ENCODE measurements at places on chromosomes 7 and 10.

- DNase-seq: no peak
Observed at GRCh38 chr7:28077616-28078015, 103.0 kb downstream of the JAZF1 start.

- DNase-seq: peak; percentile 19
Observed at GRCh38 chr7:2608921-2609411, 22.8 kb upstream of the TTYH3 start.

DNA sequence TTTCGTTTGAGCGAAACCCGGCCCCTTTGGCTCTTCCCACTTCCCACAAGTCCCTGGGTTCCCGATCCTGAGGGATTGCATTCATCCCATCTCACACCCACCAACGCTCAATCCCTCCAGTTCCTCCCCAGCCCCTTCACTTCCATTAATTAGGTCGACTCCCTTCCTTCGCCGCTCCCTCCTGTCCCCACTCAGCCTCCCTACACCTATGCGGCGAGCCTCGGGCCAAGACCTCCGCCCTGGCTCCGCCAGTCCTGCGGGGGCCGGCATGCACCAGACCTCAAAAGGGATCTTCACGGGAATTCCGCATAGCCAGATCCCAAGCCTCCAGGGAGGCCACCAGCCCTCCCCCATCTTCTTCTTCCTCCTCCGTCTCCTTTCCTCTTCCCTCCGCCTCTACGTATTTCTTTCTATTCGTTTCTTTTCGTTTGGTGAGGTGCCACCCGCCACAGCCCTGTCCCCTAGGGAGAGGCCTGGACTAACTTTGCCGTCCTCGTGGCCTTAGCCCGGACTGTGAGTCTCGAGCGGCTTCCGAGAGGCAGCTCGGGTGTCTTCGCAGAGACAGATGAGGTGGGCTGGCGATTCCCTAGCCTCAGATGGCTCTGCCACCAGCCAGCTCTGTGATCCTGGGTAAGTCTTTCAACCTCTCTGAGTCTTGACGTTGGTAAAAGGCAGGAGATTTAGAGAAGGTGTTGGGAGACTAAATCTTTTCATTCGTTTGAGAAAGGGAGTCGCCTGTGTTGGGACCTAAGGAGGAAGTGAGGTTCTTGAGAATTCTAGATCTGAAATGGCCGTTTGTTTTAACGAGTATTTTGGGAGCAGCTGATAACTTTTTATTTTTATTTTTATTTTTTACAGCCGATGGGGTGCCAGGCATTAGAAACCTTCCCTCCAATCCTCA is 8.1 kb upstream of the LBX1 start:
- DNase-seq: peak; percentile 70

GRCh38 chr10:85105614-85106255 is 777.3 kb downstream of the CCSER2 start:
- DNase-seq: peak; percentile 40

DNA sequence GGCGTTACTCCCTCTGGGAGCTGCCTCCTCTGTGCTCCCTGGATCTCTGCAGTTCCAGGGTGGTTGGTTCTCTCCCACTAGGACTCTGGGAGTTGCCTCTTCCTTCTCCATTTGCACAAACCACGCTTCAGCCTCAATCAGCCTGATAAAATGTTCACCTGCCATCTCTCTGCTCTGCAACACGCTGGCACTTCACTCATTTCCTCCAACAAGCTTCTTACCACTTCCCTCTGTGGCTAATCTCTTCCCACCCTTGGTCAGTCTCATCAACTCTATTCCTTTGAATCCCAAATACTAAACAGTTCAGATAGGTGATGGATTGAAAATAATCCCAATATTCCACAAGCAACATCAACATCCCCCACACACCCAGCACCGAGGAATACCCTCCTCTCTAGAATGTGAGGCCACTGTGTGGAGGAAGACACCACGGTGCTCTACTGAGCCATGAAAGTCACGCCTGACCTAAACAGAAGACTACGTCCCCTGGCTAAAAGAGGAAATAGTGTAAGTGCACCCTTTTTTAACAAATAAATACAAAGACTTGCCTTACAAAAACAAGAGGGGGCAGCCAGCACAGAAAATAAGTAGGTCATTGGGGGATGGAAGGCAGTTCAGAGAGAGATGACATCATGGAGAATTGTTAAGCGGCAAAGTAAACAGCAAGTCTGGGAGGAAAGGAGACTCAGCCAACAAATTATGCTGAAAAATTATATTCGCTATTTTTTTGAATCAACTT is 1.9 kb upstream of the FAM170B start:
- peak; percentile 33 for DNase-seq

DNA sequence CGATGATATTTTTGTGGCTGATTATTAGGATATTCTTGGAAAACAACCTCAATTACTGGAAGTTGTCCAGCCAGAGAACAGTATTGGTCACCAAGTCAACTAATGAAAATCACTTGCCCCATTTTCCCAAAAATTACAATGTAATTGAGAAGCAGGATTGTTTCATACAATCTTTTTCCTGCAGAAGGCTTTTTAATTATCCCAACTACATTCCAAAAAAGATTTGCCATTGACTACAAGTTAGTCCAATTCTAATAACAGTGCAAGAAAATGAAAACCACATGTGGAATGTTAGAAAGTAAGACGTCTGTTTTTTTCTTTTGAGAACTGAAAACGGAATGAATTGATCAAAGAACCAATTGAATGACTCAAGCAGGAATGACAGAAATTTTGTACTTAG is 1195.8 kb downstream of the SORCS1 start:
- no peak for DNase-seq

GRCh38 chr7:107696330-107696946 is 35.8 kb downstream of the SLC26A4 start:
- no peak for DNase-seq

DNA sequence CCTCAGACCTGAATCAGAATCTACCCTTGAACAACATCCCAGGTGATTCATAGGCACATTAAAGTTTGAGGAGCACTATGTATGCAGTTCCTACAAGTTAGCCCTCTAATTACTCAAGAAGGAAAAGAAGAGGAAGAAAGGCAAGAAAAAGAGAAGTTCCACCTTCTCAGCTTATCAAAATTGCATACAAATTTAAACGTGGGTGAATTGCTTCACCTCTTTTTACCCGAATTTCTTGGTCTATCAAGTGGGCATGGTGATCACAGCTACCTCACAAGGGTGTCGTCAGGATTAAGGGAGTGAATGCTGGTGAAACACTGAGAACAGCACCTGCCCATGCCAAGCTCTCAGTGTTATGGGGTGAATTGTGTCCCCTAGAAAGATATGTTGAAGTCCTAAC is 43.8 kb upstream of the PAPSS2 start:
- DNase-seq: no peak

GRCh38 chr7:123994449-123994848 is 38.4 kb downstream of the TMEM229A start:
- peak; percentile 11 for DNase-seq

DNA sequence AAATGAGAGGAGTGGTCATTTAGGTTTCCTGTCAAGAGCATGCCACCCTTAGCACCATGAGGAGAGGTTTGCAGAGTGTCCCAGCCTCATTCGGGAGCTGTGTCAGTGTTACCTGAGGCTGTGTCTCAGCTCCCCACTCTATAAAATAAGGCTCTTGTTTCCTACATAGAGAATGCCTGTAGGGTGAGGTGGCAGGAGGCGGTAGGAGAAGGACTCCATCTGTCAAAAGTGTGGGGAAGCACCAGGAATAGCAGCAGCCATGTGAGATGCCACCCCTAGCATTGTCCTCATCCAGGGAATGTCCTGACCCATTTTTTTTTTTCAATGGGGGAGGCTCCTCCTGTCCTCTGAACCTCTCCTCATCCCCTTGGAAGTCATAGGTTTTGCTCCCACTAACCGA is 451.2 kb downstream of the PLXNA4 start:
- no peak for DNase-seq

DNA sequence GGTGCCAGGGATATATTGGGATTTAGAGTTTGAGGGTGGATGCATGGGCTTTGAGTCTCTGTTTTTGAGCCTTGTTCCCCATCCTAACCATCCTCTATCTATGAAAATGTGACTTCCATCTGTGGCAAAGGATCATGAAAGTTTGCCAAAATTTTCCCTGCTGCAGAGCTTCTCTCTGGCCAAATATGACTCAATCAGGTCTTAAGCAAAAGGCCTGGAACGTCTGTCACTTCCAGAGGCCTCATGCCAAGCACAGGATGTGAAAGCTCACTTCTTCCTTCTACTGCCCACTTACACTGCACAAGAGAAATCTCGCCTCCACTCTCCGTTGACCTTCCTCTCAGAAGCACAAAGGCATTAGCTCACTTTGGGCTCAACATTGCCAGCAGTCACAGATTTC is 696.9 kb upstream of the NRP1 start:
- no peak for DNase-seq

DNA sequence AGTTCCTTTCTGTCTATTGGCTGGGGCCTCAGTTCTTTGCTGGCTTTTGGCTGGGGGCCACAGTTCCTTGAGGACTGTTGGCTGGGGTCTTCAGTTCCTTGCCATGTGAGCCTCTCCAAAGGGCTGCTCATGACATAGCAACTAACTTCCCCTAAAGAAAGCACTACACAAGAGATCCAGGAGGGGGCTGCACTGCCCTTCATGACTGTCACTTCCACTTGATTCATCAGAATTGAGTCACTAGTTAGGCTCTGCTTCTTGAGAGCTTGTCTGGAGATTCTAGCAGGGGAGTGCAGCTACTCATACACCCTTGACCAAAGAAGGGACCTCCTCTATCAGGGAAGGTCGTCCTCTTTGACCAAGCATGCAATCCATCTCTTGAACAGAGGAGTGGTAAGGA is 38.0 kb upstream of the MKX start:
- DNase-seq: peak; percentile 75

DNA sequence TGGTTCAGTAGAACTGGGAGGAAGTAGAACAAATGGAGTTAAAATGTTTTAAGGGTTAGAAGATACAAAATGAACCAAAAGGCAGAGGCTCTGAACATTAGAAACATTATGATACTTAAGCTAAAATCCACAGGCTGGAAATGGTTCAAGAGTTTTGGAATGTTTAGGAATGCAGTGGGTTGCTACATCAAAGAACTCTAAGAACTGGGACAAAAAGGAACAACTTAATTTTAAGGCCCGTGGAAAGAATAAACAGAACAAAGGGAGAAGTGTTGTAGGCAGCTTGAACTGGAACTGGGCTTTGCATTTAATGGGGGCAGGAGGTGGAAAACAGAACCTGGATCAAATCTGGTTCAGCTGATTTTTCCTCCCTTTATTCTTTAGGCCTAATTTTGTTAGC is 3.5 kb upstream of the C7orf25 start:
- DNase-seq: no peak

DNA sequence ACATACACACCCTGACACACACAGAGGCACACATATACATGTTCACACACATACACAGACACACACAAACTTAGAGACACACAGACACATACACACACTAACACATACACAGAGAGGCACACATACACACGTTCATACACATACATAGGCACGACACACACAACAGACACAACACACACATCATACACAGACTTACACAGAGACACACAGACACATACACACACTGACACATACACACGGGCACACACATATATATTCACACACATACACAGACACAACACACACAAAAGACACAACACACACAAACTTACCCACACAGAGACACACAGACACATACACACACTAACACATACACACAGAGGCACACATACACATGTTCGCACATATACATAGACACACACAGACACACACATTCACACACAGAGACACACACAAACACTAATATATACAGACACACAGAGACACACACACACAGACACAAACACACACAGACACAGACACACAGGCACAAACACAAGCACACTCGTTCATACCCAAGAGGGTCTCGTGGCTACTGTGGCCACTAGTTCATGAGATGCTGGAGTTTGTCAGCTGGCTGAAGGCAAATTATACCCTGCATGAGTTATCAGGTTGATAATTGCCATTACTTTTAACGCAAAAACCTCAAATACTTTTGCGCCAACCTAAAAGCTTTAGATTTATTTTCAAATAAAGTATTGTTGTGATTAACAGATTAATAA is 17.7 kb upstream of the KLF6 start:
- peak; percentile 75 for DNase-seq

- DNase-seq: peak; percentile 53
Observed at GRCh38 chr7:146150153-146150552, 33.6 kb downstream of the CNTNAP2 start.

- no peak for DNase-seq
Observed at GRCh38 chr7:107613948-107614347, 33.9 kb downstream of the BCAP29 start.

GRCh38 chr7:32155712-32156111 is 85.5 kb upstream of the PDE1C start:
- no peak for DNase-seq

DNA sequence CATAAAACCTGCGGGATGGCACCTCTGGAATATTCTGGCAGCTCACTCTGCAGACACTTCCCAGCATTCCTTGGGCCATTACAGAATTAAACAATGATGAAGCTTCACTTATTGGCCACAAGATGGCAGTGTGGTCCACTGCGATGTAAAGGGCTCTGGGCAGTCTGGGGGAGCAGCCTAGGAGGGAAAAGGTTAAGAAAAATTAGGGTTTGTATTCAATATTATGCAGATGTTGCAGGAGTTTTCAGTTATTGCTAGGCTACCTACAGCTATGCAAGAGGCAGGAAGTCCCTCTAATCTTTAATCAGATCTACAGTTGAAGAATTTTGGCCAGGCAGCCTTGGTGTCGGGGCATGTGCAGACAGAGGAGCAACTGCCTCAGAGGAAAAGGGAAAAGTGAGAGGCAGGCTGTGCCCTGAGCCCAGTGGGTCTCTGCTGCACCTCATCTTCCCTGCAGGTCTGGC is 233.2 kb upstream of the PRSS1 start:
- peak; percentile 66 for DNase-seq

DNA sequence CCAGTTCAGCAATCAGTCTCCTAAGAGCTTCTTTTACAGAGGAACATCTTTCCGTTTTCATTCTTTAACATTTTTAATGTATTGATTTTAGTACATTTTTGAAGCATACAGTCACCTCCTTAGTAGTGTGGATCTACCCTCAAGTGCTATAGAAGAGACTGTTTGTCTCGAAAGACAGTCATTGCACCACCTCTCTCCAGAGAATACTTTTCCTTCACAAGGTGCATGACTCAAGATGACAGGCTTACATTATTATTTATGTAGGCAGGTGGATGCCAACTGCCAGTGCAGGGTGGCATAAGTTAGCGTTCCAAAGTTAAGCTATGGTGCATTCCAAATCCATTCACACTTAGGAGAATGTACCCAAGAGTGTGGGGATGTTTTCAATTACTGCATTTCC is 71.8 kb downstream of the ZEB1 start:
- no peak for DNase-seq
